Stimulated activated CD4-positive, alpha-beta T cell treated with anti-CD3 and anti-CD28 coated beads, TNF-alpha, amount 100 ng/mL, for 4 hours (primary cell): ENCODE measurements at places on chromosomes 12 and 14.

GRCh38 chr12:41140117-41140516 lies 48.0 kb upstream of the PDZRN4 start:
- DNase-seq: no peak

- DNase-seq: no peak
These were observed 18.3 kb downstream of the MDGA2 start for GRCh38 chr14:47657143-47657542.

DNA sequence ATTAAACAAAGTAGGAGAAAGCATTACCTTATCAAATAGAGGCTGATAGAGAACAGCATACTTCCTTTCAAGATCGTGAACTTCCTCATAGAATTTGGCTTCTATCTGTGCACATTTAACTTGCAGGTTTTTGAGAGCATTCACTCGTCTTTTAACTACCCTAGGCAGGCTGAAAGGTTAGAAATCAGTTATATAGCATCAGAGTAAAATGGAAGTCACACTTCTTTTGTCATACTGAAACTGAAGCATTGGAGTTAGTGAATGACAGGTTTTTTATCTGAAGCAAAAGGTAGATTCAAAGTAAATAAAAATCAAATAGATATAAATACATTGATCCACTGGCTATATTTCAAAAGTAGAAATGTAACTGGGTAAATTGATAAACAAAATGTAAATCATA lies 24.4 kb downstream of the NAP1L1 start:
- no peak for DNase-seq

DNA sequence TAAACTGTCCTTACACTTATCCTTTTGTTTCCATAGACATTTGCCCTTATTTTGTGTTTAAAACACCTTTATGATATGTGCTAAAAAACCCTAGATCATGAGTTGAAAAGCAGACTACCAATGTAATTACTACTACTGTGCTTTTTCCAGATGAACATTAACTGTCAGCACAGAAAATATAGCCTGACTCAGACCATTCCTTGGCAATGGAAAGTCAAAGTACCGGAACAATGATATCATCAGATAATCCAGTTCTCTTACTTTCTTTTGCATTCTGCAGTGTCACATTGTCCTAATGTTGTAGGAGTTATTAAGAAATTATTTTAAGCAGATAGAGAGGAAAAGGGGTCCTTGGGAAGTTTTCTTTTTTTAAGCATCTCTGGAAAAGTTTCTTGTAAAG lies 1189.0 kb upstream of the FLRT2 start:
- no peak for DNase-seq

GRCh38 chr12:67751381-67751928 lies 102.9 kb downstream of the DYRK2 start:
- DNase-seq: no peak

DNA sequence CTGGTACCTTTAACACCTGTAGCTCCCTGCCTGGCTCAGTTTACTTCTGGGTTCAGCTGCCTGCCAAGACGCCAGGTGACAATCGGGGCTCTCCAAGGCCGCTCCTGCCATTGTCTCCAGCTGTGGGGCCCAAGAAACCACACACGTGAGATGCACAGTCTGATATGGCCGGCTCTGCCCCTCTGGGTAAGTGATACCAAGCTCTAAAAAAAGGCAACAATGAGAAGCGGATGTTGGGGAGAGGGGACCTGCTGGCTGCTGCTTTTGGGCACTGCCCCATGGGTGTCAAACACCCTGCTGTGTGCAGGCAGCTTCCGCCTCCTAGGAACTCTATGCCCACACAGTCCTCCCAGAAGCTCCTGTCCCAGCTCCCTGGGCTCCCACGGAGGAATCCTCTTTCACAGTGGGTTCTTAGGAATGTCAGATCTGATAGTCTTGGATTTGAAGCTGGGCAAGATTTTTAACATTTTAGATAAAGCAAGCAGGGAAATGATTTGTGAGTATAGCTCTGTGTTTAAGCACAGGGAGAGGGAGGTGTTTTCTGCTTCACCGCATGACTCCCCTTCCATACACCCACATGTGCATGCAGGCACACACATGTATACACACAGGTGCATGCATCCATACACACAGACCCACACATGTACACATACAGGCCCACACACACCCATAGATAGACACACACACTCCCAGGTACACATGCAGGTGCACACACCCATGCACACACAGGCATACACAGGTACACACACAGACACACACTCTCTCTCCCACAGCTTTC lies 1135.8 kb downstream of the BCL11B start:
- DNase-seq: no peak

- no peak for DNase-seq
These were observed 17.7 kb upstream of the CCDC91 start for GRCh38 chr12:28172434-28173030.

GRCh38 chr12:98154850-98155249 lies 360.5 kb upstream of the TMPO start:
- no peak for DNase-seq

- DNase-seq: no peak
These were observed 2.3 kb upstream of the NOP2 start for GRCh38 chr12:6570264-6570887.

GRCh38 chr12:122866379-122866778 lies 29.5 kb downstream of the VPS37B start:
- DNase-seq: no peak

DNA sequence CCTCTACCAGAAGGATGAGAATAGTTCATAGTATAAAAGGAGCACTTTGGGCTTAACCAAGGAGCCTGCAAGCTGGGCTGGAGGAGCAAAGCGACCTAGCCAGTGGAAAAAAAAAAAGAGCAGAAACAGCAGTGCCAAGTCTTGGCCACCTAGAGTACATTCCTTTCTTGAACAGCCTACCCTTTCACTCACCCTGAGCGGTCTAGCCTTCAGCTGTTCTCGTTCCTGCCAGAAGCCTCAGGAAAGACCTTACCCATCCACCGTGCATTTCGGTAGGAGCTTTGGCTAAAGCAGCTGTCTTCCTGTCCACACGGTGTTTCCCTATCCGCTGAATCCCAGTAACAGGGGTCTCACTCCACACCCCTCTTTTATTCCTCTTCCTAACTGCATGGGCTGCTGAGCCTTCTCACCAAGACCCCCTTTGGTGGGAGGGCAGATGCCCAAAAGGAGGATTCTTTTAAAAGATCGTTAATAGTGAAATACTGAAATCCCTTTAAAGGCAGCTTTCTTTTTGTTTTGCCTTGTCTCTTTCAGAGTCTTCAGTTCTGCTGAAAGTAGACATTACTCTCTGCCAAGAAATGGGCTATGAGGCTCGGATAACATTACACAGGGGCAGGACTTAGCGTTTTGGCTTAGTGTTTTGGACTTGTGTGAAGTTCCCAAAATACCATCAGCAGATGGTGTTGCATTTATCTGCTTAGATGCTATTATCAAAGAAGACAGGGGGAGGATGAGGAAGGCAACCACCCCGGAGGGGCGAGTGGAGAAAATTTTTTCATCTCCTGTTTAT lies 88.5 kb upstream of the METAP2 start:
- no peak for DNase-seq

- no peak for DNase-seq
These were observed 8.0 kb downstream of the CACNB3 start for GRCh38 chr12:48826209-48826855.

GRCh38 chr12:20368651-20369304 lies 441 bp downstream of the PDE3A start:
- no peak for DNase-seq
